ENCODE measurements at places on chromosomes 2 and 18. TPM values are rescaled to one million over a fixed set of nuclear protein-coding genes. Genes with fewer than 3 reads are reported as not detected.

SIX2 gene
- 0.35 TPM for total RNA-seq

EMILIN1 gene
- total RNA-seq, result 0.69 TPM

PLGLB2 gene
- 1.3 TPM for total RNA-seq

MTX2 gene
- total RNA-seq, result 35.3 TPM

ADAM23 gene
- not detected for total RNA-seq

POTEC gene
- total RNA-seq, result not detected

SPAST gene
- 33.1 TPM for total RNA-seq

C2orf92 gene
- 3.9 TPM for total RNA-seq
